ENCODE measurements at places on chromosomes 3 and 15.
A peak's percentile ranks its signal among the peaks of the same experiment; 100 is the strongest.

DNA sequence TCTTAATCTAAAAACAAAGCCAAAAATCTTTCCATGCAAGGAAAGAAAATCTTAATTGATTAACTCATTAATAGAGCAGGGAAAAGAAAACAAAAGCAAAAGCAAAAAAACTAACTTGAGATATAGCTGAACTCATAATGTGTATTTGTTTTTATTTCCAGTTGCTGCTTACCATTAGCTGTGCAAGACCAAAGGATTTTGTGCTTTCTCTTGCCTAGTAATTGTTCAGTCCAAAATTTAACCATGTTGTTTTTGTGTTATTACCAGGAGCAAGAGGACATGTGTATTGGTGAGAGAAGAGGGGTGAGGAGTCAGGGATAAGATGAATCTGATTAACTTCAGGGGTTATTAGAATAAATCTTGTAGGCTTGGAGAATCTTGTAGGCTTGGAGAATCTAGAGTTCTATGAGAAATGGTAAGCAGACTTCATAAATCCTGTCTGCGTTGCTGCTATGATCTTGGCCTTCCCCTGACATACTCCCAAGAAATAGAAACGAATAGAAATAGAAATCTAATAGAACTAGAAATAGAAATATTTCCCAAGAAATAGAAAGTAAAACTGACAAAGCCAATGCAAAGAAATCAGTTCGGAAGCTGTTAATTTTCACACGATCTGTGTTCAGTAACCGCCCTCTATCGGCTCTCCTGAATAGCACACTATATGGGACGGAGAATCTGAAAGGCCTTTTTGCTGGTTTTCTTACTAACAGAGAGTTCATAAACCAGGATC lies 72.6 kb upstream of the TNFSF10 start:
- DNase-seq: peak; percentile 28

GRCh38 chr3:134134240-134134639 lies 104.5 kb upstream of the SLCO2A1 start:
- DNase-seq: no peak

DNA sequence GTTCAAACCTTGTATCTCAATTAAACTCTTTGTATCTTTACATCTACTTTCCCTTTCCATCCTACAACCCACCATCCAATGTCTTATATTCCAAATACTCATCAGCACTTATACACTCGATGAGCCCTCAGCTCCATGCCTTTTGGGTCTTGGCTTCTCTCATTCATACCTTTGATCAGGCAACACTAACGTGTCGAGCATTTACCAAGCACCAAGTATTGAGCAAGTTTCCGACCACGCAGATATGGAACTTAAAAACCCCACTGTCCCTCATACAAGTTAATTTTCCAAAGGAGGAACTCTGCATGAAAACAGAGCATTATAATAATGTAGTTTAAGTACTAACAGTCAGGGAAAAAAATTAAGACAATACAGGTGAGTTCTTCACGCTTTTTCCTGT lies 102.8 kb downstream of the IL1RAP start:
- no peak for DNase-seq

- DNase-seq: no peak
Measured at GRCh38 chr3:130263708-130264107, 81.8 kb upstream of the COL6A5 start.

DNA sequence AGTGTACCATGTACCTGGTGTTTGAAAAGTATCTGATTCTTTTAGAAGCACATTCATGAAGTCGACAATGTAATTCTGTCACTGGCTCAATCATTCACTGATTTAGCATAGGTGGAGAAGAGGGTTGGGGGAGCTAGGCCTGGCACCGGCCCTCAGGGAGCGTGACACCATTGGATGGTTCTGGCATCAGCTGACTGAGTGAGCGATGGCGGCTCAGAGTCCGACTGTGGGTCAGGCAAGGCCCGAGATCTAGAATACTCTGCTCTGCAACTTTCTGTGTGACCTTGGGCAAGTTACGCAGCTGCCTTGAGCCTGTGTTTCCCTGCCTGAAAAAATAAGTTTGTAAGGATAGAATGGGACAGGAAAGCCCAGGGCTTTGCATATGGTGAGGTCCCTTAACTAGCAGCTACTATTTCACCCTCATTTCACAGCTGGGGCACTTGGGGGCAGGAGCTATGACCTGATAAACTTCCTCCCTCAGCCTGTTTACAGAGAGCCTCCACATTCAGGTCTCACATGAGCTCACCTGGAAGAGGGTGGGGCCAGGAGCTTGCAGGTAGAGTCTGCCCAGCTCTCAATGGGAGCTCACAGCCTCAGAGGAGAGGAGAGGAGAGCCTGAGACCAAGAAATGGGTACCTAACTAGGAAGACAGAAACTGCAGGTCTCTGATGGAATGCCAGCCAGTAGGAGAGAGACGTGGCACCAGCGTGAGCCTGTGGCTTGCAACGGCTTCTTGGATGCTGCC lies 153.7 kb upstream of the TLE3 start:
- DNase-seq: no peak

DNA sequence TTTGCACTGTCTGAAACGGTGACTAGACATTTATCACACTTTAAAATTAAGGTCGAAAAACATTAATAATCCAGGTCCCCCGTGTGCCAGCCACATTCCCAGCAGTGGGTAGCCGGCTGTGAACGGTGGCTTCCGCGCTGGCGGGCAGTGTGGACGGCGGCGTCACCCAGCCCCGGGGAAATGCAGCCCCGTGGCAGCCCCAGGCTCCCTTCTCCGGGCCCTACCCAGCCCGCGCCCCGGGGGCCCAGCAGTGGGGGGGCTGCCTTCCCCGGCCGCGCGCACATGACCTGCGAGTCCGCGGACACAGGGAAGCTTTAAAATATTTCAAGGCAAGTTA lies 25.3 kb downstream of the GABRA5 start:
- no peak for DNase-seq

DNA sequence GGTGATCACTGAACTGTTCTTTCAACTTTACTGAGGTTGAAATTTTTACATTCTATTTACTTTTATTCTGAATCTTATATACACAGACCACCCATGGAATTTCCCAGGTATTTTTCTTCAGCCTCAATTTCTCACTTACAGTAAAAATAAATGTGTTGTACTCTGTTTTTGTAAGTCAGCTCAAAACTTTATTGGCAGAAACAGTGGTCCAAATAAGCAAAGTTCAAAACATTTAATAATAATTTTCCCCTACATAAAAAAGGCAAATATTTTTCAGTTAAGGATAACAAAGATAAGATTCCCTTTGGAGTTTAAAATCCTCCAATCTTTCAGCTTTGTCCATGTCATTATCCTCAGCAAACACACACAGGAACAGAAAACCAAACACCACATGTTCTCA lies 738.0 kb downstream of the FHIT start:
- DNase-seq: no peak

GRCh38 chr3:38534180-38534579 lies 38.0 kb downstream of the EXOG start:
- DNase-seq: no peak

DNA sequence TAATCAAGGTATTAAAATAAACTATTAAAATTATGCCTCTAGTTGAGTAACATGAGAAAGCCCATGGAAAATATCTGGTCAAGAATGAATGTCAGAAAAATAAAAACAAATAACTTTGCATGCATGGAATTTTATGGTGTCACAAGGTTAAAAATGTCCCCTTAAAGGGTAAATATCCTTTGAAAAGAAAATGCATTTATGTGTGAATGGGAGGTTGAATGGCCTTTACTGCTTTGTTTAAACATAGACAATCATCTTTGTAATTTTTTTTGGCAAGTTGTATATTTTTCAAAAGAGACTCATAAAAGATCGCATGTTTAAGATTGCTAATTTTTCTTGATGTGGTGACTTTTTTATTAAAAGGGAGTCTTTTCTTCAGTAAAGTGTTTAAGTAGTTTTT lies 564.2 kb downstream of the NR2F2 start:
- DNase-seq: no peak

DNA sequence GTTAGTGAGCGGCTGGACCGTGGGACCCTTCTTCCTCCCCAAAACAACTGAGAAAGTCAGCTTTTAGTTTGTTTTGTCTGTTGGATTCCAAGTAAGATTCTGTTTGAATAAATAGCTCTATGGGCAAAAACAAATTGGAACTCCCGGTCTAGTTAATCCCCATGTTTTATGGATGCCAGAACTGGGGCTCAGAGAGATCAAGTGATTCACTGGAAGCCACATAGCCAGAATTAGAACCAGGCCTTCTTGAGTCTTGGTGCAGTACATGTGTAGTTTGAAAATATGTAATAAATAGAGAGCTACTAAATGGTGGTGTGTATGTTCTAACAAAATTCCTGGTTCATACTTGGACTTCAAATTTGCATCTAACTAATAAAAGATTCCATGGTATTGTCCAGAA lies 29.3 kb upstream of the POLR2M start:
- DNase-seq: no peak

DNA sequence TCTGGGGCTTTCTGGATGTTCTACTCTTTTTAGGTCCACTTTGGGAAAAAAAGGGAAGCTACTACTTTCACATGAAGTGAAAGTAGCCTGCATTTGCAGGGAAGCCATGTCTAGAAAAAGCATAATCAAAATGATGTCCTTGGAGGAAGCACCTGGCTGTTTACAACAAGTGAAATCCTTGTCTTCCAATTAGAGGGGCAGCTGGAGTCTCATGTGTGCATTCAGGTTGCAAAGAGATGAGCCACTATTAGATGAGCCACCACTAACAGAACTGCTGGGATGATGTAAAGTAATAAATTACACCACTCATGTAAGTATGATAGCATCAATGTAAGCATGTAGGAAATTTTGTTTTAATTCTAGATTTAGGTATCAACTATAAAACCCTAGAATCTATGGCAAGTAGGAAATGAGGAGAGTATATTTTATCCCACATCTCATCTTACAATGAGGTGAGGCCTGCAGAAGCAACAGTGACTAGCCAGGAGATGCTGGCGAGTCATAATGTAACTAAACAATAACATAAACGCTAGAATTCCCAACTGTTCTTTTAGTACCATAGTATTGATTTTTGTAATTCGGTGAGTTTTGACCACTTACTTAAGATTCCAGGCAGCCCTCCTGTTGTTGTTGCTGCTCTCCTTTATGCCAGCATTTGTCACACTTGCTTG lies 75.9 kb downstream of the TMEM108 start:
- DNase-seq: no peak

DNA sequence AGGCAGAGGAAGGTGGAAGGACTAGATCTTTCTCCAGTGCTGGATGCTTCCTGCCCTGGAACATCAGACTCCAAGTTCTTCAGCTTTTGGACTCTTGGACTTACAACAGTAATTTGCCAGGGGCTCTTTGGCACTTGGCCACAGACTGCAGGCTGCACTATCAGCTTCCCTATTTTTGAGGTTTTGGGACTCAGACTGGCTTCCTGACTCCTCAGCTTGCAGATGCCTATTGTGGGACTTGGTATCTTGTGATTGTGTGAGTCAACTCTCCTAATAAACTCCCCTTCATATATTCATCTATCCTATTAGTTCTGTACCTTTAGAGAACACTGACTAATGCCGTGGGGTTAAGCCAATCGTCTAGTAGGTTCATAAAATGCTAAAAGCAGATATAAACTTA lies 8.8 kb upstream of the B3GNT5 start:
- no peak for DNase-seq

DNA sequence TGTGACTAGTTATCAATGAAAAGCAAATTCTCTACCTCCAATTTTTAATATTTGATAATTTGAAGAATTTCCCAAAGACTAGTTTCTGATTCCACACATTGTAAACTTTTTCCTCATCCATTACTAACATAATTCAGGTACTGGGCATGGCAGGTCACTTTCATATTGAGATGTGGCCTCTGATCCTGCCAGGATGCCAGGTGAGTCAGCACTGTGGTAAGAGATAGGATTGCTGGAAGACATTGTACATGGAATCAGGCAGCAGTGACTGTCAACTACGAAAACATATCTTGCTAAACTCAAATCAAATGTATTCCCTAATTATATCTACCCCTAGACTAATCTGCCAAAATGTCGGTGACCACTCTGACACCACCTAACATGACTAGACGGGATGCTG lies 33.2 kb upstream of the POU1F1 start:
- no peak for DNase-seq

GRCh38 chr15:74631408-74631807 lies 15.8 kb downstream of the CLK3 start:
- DNase-seq: no peak

GRCh38 chr15:75201616-75202250 lies at the start of gene C15orf39:
Gene C15orf39, plus strand, starts transcription at chr15:75201882. Its CDS starts 4,167 bp downstream, at chr15:75206049.
- DNase-seq: peak; percentile 44

GRCh38 chr3:9217784-9218513 lies 31.5 kb downstream of the SRGAP3 start:
- DNase-seq: no peak

DNA sequence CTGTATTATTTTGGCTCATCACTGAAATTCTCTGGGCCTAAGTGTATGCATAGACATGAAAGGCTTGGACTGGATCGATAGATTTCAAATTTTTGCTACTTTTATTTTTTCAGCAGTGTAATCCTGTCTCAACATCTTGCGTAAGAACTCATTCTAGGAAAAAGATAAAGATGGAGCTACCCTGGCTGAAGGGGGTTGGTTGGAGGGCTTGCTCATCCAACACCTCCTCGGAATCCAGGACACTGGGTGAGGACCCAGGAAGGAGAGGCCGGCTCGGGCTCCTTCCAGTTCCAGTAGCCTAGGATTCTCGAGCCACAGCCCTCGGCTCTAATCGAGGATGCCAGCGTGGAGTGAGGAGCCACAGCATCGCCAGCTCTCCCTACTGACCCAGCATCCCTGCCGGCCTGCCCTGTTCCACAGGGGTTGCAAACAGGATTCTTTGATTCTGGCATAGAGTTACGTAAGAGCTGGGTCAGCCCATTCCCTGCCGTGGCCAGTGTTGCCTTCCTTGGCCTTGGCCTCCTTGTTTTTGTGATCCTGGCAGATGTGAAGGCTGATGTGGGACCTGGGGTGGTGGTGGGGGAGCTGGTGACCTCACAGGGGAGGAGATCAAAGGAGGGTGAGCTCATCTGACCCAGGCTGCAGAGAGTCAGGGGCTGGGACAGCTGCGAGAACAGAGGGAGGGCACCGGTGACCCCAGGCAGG lies 149.5 kb downstream of the ALDH1A2 start:
- DNase-seq: no peak

DNA sequence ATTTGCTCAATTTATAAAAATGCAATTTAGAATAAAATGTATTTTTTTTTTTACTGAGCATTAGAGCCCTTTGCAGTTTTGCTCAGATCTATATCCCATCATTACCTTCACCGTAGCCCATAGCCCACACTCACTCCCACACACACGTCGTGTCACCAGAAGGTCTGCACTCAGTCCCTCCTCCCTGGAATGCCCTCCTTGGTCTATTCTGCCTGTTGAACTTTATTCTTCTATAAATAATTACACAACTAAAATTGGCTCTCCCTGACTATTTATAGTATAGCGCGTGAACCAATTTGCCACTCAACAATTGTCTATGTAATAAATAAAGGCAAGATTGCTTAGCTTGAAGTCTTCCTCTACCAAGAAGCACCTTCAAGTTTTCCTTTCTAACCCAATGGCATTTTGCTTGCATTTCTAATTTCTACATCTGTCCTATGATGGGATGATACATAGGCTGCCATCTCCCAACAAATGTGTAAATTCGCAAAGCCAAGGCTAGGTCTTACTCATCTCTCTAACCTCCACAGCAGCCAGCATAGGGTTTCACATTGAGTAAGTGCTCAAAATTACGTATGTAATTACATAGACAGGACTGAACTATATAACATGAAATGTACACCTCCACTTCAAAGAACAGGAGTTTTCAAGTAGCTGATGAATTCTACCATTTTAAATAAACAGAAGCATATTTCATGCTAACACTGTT lies 172.0 kb upstream of the HES1 start:
- no peak for DNase-seq

- no peak for DNase-seq
Measured at GRCh38 chr15:59886441-59886840, 117.7 kb upstream of the FOXB1 start.

All from activated CD4-positive, CD25-positive, alpha-beta regulatory T cell treated with anti-CD3 and anti-CD28 coated beads, Interleukin-2, amount 50 U/mL, for 16 hours (primary cell).